GM12878 (cell line): ENCODE measurements at places on chromosomes 3 and 15. TPM values are rescaled to one million over a fixed set of nuclear protein-coding genes. Genes with fewer than 3 reads are reported as not detected.

- H3K4me3 ChIP-seq, result peak overlapping the region; percentile 19; the same call in 1 of the 2 replicates
- H3K27ac ChIP-seq, result peak overlapping the region; percentile 50
- H3K36me3 ChIP-seq, result no peaks in the 10 kb centered on the region
- peaks cover 29% of the 10 kb centered on the region for H3K4me1 ChIP-seq
- no peaks in the 10 kb centered on the region for H3K27me3 ChIP-seq
Measured at GRCh38 chr15:51837792-51838251, 8.4 kb downstream of the TMOD3 start.

The LMOD3 gene
- 0.08 TPM in 1 of 2 replicates, not detected in the other for total RNA-seq

DNA sequence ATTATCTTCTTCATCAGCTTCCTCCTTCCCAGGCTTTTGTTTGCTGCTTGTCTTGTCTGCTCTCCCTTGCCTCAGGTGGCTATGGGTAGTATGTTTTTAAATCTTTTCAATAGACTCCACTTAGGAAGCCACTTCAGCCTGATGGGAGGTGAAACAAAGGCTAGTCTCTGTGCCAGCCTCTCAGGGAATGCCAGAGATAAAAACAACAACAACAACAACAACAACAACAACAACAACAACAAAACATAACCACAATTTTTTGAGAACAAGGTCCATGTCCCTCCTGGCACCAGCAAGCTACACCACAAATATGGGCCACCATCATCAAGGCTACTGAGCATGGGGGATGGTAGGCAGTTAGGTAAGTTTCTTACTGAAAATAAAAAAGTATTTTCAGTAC, 64.8 kb upstream of the UBP1 start:
- H3K36me3 ChIP-seq, result peaks cover 3% of the 10 kb centered on the region; the same call in 1 of the 2 replicates
- no peaks in the 10 kb centered on the region for H3K4me1 ChIP-seq
- no peak for DNase-seq
- H3K27ac ChIP-seq, result no peak overlapping the region
- H3K4me3 ChIP-seq, result no peak overlapping the region

The SHF gene
- 1.4 and 2.4 TPM in 2 replicates for total RNA-seq

DNA sequence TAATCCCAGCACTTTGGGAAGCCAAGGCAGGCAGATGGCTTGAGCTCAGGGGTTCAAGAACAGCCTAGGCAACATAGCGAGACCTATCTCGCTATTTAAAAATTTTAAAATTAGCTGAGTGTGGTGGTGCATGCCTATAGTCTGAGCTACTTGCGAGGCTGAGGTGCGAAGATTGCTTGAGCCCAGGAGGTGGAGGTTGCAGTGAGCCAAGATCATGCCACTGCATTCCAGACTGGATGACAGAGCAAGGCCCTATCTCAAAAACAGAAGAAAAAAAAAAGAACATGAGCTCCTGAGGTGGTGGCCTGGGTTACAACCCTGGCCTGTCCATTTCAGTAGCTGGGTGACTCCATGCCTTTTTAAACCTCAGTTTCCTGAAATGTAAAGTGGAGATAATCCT, 7.2 kb downstream of the DNASE1L3 start:
- H3K36me3 ChIP-seq, result no peaks in the 10 kb centered on the region
- H3K4me3 ChIP-seq, result no peak overlapping the region
- DNase-seq, result no peak

The CCR8 gene
- 14.4 and 16.9 TPM in 2 replicates for total RNA-seq

The LINGO1 gene
- 0.64 TPM in 1 of 2 replicates, not detected in the other for total RNA-seq

GRCh38 chr3:46671541-46672348, 21.7 kb downstream of the ALS2CL start:
- no peak overlapping the region for H3K4me3 ChIP-seq
- no peaks in the 10 kb centered on the region for H3K27me3 ChIP-seq
- no peak for DNase-seq
- H3K36me3 ChIP-seq, result no peaks in the 10 kb centered on the region
- H3K27ac ChIP-seq, result no peak overlapping the region
- no peaks in the 10 kb centered on the region for H3K4me1 ChIP-seq

The GASK1A gene
- 0.18 TPM in 1 of 2 replicates, not detected in the other for total RNA-seq

The CYP1A1 gene
- total RNA-seq, result not detected in 2 replicates

- H3K36me3 ChIP-seq, result no peaks in the 10 kb centered on the region
- H3K4me1 ChIP-seq, result no peaks in the 10 kb centered on the region
- no peaks in the 10 kb centered on the region; the same call in 1 of the 2 replicates for H3K27me3 ChIP-seq
- no peak for DNase-seq
Measured at GRCh38 chr3:138404121-138404520, 30.3 kb upstream of the ESYT3 start.

- H3K27ac ChIP-seq, result no peak overlapping the region
- no peak for DNase-seq
- H3K36me3 ChIP-seq, result no peaks in the 10 kb centered on the region
- no peaks in the 10 kb centered on the region for H3K4me1 ChIP-seq
Measured at GRCh38 chr3:149339931-149340309, 6.5 kb upstream of the TM4SF18 start.

- H3K27me3 ChIP-seq, result no peaks in the 10 kb centered on the region
- no peak for DNase-seq
Measured at GRCh38 chr3:141828890-141829289, 47.6 kb upstream of the ATP1B3 start.

DNA sequence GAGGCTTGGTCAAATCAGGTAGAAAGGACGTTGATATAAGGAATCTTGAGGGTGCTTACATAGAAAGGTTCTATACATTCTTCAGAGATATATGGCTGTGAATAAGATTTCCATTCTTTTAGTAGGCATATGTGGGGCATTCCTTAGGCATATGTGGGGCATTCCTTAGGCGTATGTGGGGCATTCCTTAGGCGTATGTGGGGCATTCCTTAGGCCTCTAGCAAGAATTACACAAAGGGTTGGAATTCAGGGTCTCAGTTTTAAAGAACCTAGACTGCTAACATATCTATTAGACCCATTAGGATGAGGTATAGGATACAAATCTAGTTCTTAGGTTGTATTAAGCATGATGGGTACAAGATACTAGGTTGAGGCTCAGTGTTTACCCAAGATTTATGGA, 607.8 kb downstream of the SI start:
- no peak for DNase-seq
- no peaks in the 10 kb centered on the region for H3K4me1 ChIP-seq
- no peak overlapping the region for H3K27ac ChIP-seq
- no peaks in the 10 kb centered on the region for H3K36me3 ChIP-seq

- no peaks in the 10 kb centered on the region for H3K4me1 ChIP-seq
- DNase-seq, result no peak
- H3K27ac ChIP-seq, result no peak overlapping the region
- no peaks in the 10 kb centered on the region for H3K27me3 ChIP-seq
Measured at GRCh38 chr15:51130344-51130743, 35.6 kb upstream of the TNFAIP8L3 start.

The TCAIM gene
- 11.2 and 15.1 TPM in 2 replicates for total RNA-seq

DNA sequence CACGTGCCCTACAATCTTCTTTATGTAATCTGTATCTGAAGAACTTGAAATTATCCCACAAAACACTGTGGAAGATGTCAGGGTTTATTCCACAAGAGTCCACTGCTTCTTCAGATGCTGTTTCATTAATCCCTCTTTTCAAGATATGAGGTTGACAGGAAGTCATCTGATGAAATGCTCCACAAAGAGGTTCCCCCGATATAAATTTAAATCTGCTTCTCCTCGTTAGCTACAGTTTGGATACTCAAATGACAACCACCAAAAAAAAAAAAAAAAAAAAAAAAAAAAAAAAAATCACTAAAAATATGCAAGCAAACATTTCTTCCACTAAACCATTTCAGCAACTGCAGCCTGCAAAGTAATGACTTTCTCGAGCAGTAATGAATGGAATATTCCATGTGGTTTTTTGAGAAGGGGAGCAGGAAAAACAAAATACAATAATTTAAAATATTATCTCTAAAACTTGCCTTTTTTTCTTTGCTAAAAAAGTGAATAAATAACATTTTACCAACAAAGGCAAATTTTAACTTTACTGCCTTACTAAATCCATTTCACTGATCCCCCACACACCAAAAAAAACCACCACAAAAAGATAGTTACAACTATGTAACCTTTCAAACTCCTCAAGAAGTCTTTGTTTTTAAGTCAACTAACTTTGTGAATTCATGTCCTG, 37.8 kb downstream of the DLG1 start:
- no peaks in the 10 kb centered on the region; the same call in 1 of the 2 replicates for H3K36me3 ChIP-seq
- H3K27ac ChIP-seq, result no peak overlapping the region
- no peak for DNase-seq
- H3K4me1 ChIP-seq, result no peaks in the 10 kb centered on the region
- no peaks in the 10 kb centered on the region for H3K27me3 ChIP-seq
- H3K4me3 ChIP-seq, result no peak overlapping the region

GRCh38 chr3:87088993-87089841, 98.3 kb upstream of the VGLL3 start:
- H3K27me3 ChIP-seq, result no peaks in the 10 kb centered on the region
- H3K4me3 ChIP-seq, result peak overlapping the region; percentile 61

- no peak for DNase-seq
- no peaks in the 10 kb centered on the region for H3K36me3 ChIP-seq
- no peaks in the 10 kb centered on the region for H3K4me1 ChIP-seq
- H3K4me3 ChIP-seq, result no peak overlapping the region
- H3K27ac ChIP-seq, result no peak overlapping the region
Measured at GRCh38 chr3:28677581-28677980, 329.0 kb upstream of the AZI2 start.

The FRMD4B gene
- 6.9 TPM in 2 replicates for total RNA-seq

DNA sequence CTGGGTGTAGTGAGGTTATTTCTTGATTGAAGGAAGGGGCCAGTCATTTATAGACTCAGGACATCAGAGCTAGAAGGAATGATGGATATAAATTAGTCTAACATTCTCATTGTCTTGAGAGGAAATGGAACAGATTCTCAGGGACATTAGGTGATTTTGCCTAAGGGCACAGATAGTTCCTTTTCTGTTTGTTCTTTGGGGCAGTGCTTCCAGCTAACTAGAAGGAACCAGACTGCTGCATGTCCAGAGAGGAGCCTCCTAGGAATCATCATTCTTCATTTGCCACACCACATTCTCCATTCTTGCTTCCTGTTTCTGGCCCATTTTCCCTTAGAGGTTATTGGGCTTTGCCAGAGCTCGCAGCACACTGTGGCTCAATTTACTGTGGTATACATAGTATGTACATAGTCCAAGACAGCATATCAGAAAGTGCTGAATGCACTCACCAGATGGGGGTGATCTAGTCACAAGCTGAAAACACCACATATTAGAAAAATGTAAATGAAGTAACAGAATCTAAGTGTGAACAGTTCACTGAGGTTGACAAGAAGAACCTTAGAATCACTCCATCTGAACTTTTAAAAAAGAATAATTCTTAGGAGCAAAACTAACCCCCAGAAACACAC, 62.7 kb upstream of the MYZAP start:
- no peaks in the 10 kb centered on the region for H3K4me1 ChIP-seq
- no peak for DNase-seq
- H3K36me3 ChIP-seq, result no peaks in the 10 kb centered on the region
- H3K27ac ChIP-seq, result no peak overlapping the region
- no peaks in the 10 kb centered on the region for H3K27me3 ChIP-seq
- H3K4me3 ChIP-seq, result no peak overlapping the region

The IQCF5 gene
- total RNA-seq, result not detected in 2 replicates

DNA sequence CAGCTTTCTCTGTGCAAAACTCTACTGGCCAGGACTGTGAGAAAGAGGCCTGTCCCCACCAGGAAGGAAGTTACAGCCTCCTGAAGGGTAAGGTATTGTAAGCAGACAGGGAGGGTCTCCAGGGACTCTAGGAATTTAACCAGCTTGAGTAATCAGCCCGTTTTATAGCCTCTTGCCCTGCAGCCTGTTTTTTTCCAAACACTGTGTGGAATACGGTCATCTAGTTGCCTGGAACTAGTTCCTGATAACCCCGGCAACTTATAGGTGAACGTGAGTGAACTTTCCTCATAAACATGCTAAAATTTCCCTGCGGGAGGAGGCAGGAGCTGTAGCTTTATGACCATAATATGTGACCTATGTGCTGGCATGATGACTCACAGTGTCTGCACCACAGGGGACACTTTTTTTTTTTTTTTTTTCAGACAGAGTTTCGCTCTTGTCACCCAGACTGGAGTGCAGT, 60.1 kb upstream of the DAZL start:
- H3K36me3 ChIP-seq, result no peaks in the 10 kb centered on the region
- H3K27me3 ChIP-seq, result no peaks in the 10 kb centered on the region
- H3K4me1 ChIP-seq, result no peaks in the 10 kb centered on the region
- H3K27ac ChIP-seq, result no peak overlapping the region
- H3K4me3 ChIP-seq, result no peak overlapping the region

The ZNF502 gene
- 1.2 and 1.4 TPM in 2 replicates for total RNA-seq

The PSTPIP1 gene
- total RNA-seq, result 28.6 and 29.3 TPM in 2 replicates

- no peaks in the 10 kb centered on the region for H3K27me3 ChIP-seq
- no peaks in the 10 kb centered on the region for H3K36me3 ChIP-seq
- no peak overlapping the region for H3K4me3 ChIP-seq
- H3K27ac ChIP-seq, result no peak overlapping the region
- H3K4me1 ChIP-seq, result no peaks in the 10 kb centered on the region
Measured at GRCh38 chr3:120461416-120461815, 10.6 kb upstream of the FSTL1 start.

DNA sequence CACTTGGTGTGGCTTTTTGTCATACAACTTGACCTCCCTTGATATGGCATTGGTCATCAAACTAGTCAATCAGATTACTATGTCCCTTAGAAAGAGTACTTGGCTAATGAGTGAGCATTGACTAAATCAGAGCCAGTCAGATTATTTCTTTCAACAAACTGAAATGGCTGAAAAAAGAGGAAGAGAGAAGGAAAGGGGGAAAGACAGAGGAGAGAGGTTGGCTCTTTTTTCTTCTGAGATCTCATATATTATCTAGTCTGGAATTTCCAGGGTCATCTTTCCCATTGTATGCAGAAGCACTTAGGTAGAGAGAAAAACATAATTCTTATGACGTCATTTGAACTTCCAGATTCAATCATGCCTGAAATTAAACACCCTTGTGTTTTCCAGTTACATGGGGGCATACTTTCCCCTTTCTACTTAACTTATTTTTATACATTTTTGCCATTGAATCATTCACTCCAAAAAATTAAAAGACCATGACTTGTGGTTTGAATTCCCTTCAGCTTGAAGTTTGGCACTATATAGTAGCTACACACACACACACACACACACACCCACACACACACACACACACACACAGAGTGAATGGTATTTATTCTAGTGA, 387.8 kb downstream of the LSAMP start:
- 0 out of 2 replicates have a peak overlapping the region, but pooled peaks have one; percentile 68 for H3K27ac ChIP-seq
- no peaks in the 10 kb centered on the region for H3K27me3 ChIP-seq
- no peak for DNase-seq
- peaks cover 18% of the 10 kb centered on the region for H3K4me1 ChIP-seq
- no peak overlapping the region for H3K4me3 ChIP-seq

- no peaks in the 10 kb centered on the region for H3K27me3 ChIP-seq
- H3K4me1 ChIP-seq, result peaks cover 10% of the 10 kb centered on the region
- DNase-seq, result no peak
- peak overlapping the region; percentile 74 for H3K27ac ChIP-seq
- H3K36me3 ChIP-seq, result no peaks in the 10 kb centered on the region
- peak overlapping the region; percentile 53 for H3K4me3 ChIP-seq
Measured at GRCh38 chr15:64596701-64597476, 136.5 kb downstream of the ZNF609 start.
